NCI-H1436 treated with DMSO at 0.1 percent for 48 hours (cell line): ENCODE measurements at places on chromosomes 7 and 10.

- DNase-seq = no peak
These were observed 82.2 kb downstream of the ZNRF2 start for GRCh38 chr7:30366606-30367005.

DNA sequence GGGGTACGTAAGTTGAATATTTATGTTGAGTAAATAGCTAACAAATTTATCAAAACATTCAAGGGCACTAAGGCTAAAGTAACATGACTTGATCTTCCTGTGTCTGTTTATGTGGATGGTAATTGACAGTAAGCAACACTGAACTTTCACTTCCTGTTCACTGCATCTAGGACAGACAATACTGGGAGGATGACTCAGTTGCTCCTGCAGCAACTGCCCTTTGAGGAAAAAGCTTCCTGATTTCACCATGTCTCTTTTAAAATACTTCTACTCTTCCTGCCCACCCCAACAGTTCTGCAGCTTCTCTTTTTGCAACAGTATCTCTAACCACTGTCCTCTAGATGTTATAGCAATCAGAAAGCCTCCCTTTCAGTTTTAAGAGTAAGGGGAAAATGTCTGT lies 76.6 kb upstream of the HGF start:
- no peak for DNase-seq

DNA sequence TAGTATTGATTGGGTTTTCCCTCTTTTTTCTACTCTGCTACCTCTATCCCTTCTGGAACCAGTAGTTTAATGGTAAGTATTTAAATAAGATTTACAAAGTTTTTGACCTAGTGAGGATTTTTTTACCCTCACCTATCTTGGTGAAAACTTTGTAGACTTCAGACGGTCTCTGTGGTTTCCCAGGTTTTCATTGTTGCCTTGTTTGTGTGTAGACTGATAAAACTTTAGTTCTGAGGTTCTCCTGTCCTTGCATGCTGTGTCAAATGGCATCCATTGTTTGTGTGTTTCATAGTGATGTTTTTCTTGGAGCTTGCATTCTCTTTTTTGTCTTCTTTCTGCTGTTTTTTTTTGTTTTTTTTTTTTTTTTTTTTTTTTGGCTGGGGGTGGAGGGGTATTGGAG lies 22.6 kb downstream of the ZNRF2 start:
- no peak for DNase-seq

DNA sequence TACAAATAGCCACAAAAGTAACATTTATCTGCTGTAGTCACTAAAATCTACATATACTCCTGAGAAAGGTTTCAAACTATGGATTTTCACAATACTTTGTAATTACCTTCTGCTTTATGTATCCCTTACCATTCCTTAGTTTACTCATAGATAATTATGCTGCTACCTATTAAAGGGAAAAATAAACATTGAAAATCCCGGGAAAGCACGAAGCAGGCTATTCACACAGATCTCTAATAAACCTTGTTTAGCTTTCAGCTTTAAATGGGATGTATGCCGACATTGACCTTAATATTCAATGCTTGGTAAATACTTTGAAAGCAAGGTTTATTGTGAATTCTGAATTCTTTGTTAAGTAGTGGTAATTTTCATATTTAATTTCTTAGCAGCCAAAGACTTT lies 58.5 kb upstream of the SMIM30 start:
- DNase-seq = no peak

DNA sequence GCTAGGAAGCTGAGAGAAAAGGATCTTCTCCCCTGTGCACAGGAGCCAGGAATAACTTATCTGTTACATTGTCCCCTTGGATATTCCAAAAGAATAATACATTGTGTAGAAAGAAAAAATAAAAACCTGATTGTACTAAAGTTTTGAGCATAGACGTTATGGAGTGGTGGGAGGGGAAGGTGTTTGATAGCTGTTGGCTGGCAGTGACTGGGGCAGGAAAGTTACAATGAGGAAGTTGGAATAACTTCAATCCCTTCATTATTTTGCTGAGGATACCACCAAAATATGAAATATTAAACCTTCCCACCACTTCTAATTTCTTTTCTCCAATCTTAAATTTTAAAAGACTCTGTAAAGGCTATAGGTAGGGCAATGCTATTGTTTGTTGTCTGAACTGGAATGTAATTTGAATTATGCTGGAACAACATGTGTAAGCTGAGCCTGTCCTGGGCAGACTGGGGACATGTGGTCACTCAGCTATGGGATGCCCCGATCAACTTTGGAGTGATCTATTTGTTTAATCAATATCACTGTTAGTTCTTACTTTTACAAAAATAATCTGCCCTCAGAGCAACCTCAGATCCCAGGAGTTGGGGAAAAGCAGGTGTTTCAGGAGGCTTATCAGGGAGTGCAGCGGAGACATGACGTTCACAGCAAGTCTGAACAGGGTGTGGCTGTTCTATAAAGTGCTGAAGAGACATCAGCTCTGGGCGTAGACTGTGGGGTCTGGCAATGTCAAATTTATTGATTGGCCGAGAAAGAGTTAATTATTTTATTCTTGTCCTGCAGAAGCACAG lies 20.8 kb downstream of the CYP3A43 start:
- DNase-seq = no peak

DNA sequence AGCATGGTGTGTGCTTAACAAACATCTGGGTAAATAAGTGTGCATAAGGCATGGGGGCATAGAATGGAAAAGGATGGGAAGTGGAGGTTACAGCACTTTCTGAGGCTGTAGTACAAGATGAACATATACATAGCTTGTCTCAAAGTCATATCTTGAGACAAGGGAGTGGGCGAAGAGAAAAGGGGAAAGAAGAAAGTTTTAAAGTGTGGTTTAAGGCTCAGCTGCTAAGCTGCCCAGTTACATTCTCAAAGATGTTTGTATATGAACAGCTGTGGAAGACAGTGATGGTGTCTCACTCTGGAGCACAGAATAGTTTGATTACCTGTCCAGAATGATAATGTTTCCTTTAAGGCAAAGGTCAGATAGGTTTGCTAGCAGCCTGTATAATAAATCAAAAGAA lies 61.9 kb upstream of the LANCL2 start:
- DNase-seq = no peak

DNA sequence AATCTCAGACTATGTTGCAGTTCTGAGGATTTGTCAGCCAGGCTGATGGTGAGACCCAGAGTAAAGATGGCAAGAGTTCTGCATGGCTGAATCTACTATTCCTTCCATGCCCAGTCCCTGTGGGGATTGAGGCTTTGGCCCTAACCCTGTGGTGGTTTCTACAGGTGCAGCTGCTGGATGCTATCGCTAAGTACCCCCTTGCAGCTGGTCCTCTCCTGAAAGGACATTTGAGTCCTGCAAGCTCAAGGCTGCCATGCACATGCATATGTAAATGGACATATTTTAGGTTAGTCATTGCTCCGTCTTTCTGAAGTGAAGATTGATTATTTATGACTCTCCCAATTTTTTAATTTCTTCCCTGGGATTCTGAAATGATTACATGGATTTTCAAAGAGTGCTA lies 1122.2 kb upstream of the CELF2 start:
- DNase-seq = no peak
